ENCODE measurements at places on chromosomes 4 and X. TPM values are rescaled to one million over a fixed set of nuclear protein-coding genes. Genes with fewer than 3 reads are reported as not detected.

- no peak for DNase-seq
Measured at GRCh38 chr4:42732776-42733175, 75.9 kb upstream of the ATP8A1 start.

ADH1A gene
- 1.6 TPM for polyA plus RNA-seq

DNA sequence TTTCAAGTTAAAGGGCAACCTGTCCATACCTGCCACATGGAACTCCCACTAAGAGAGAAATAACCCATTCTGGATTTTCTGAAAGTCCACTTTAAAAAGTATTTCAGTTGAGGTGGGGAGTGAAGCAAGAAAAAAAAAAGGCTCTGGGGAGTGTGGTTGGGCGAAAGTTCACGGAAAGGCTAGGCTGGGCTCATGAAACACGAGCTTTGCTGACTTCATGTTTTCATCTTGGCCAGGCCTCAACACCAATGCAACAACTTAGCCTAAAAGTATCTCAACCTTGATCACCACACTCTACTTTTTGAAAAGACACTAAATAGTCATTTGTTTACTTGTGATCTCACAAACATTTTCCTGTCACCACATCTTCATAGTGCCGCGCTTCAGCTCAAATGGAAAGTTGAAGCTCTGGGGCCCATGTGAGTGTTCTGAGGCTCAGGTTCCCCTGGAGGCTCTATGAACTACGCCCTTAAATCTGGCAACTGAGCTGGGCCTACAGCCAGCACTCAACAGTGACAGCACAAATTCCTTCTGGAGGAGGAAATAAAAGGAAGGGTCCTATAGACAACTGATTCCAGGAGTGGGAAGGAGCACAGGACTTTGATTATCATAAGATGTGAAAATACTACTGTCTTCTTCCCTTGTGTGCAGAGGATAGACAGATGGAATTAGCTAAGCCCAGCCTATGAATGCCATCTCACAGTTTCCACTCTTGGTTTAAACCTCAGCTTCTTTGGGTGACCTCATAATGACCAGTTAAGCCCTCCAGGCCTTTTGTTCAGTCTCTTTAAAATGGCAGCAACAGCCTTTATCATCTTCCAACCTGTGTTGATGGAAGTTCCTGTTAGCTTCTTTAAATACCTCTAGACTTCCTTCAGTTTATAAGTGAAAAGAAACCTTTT is 5.1 kb downstream of the CD40LG start:
- DNase-seq = no peak

GRCh38 chrX:23919706-23920320 is 12.0 kb downstream of the CXorf58 start:
- no peak for DNase-seq

DNA sequence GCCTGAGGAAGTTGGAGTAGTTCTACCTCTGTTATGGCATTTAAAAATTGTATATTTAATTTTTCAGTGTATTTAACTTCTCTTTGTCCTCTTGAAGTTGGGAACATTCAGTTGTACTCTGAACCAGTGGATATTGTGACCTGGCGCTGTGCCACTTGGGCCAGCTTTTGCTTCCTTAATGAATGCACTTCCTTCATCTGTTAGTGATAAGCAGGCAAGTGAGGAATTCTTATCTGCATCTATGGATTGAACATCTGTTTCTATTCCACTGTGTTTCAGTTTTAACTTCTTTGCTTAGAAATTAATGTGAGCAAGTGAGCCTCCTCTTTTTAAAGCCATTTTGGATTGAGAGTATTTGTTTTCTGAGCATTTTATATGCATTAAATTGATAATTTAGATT is 128.3 kb downstream of the UCHL1 start:
- no peak for DNase-seq

Measured in renal pelvis (tissue), 12 donors.